ENCODE measurements at places on chromosomes 5 and 9.

GRCh38 chr5:55421074-55421529 is 113.3 kb downstream of the MTREX start:
- peak; percentile 32 for DNase-seq

DNA sequence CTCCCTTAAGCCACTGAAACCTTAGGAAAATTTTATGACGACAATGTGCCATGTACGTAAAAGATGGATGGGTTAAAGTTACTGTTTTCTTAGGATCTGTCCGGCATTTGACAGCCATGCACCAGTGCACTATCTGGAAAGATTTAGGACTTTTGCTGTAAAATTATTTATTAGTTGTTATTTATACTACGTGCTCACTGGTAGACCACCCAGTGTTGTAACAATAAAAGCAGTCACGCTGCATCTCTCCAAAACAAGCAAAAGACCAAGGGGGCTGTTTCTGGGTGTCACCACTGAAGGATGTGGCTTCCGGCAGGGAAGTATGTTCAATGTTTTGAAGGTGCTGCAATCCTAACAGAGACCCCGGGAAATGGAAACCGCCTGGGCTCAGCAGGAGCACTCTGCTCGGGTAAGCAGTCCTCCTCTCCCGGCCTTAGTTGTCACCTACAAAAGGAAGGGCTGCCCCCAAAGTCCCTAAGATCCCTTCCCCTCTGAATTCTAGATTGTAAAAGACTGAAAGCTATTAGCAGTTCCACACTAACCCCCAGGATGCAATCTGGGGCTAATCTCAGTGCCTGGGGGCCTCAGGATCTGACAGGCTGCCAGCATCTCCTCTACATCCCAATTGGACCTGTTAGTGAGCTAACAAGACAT is 38.6 kb downstream of the SAXO1 start:
- no peak for DNase-seq

GRCh38 chr9:112074250-112075008 is 100.7 kb downstream of the SUSD1 start:
- peak; percentile 52 for DNase-seq

DNA sequence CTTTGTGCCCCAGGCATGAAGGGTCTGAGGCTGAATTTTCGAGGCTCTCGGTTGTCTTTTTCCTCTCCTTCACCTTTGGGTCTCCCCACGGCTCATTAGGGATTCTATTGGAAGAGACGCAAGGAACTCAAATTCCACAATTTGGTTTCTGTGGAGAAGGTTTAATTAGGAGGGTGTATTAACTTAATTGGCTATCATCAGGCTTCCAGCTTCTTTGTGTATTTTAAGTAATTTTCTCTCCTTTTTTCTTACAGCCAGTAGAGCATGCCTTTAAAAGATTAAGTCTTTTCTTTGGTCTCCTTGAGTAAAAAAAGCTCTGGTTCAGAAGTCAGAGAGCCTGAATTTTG is 115.4 kb downstream of the PDZD2 start:
- DNase-seq, result no peak

GRCh38 chr5:111934511-111934910 is 177.5 kb upstream of the NREP start:
- no peak for DNase-seq

DNA sequence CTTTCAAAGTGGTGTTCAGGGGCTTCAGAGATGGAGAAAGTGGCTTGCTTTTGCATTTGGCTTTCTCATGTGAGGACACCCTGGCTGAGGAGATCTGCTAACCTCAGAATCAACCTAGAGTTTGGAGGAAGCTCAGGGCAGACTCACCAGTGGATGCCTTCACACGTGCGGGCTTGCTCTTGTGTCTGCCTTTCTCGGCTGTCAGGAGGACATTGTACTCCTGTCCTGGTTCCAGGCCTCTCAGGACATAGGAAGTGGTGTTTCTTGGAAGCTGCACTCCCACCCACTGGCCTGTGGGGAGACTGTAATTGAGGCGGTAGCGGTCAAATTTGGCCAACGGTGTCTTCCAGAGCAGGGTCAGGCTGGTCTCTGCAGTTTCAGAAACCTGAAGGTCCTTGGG is 44.5 kb downstream of the TNC start:
- DNase-seq, result no peak

- no peak for DNase-seq
Observed at GRCh38 chr9:91429501-91429900, 5.9 kb upstream of the NFIL3 start.

DNA sequence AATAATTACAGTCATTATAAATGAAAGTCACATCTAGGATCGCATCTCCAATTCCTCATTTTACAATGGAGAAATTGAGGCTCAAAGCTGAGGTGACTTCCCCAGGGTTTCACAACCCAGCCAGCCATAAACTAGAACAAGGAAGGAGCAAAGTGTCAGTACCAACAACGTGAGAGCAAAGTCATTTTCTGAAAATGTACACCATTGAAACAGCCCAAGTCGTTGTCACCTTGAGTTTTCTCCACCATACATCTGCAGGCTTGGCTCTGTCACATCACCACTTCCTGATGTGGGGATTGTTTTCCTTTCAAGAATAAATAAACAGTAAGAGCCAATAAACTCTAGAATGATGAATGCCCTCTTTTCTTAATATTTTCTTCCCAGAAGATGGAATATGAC is 184.5 kb upstream of the PTGER4 start:
- no peak for DNase-seq

- DNase-seq, result no peak
Observed at GRCh38 chr5:114056185-114056538, 305.7 kb upstream of the KCNN2 start.

GRCh38 chr9:127290561-127291065 is 26.0 kb downstream of the GARNL3 start:
- no peak for DNase-seq

DNA sequence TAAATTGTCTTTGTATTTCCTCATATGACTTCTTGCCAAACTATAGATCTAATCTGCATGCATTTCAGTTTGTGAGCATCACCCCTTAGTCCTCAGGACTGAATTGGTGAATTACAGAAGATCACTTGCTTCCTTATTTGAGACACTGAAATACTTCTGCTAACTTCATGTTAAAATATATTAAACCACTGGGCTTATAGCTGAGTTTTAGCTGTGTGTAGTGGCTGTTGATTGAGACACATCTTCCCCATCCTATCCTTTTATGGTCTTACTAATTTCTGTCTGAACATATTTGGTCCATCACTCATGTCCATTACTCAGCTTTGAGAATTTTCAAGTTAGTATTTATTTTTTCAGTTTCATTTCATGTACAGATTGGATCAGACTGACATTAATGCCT is 295.9 kb downstream of the PSAT1 start:
- no peak for DNase-seq

DNA sequence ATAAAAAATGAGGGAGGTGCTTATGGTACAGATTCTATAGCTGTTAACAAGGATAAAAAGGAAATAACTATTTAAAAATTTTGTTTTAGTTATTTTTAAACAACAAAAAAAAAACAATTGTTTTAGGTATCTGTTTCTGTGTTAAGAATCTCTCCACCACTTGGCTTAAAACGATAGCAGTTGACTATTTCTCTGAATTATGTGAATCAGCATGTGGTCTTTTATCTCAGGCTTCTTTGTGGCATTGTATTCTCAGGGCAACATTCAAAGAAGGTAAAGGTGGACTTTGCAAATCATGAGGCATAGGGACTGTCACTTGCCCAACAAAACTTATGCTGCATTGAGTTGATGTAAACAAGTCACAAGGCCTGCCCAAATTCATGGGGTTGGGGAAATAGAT is 55.2 kb downstream of the ERBIN start:
- no peak for DNase-seq

DNA sequence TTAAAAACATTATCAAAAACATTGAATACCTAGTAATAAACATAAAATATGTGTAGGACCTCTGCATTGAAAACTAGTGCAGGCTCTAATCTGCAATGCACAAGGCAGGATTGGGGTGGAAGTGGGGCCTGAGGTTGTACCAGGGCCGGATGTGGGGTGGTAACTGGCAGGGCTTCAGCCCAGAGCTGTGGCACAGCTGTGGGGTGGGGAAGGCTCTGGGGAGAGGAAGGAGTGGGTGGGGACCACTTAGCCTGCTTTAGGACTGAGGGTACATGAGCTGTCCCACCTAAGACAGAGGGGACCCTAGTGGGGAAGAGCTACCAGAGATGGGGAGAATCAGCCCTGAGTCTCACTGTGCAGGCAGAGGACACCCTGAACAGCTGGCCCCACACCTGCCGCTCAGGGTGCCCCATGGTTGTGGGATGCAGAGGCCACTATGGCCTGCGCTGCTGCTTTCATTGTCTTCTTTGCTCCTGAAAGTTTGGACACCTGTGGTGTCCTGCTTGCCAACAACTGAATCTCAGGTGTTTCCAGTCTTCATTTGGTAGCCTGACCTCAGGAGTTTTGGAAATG is 311.4 kb downstream of the TLE4 start:
- no peak for DNase-seq
